Activated T-cell treated with anti-CD3 and anti-CD28 coated beads, Interleukin-2, amount 50 U/mL, for 72 hours (primary cell): ENCODE measurements at places on chromosomes 2 and 18. TPM values are rescaled to one million over a fixed set of nuclear protein-coding genes. Genes with fewer than 3 reads are reported as not detected.

DNA sequence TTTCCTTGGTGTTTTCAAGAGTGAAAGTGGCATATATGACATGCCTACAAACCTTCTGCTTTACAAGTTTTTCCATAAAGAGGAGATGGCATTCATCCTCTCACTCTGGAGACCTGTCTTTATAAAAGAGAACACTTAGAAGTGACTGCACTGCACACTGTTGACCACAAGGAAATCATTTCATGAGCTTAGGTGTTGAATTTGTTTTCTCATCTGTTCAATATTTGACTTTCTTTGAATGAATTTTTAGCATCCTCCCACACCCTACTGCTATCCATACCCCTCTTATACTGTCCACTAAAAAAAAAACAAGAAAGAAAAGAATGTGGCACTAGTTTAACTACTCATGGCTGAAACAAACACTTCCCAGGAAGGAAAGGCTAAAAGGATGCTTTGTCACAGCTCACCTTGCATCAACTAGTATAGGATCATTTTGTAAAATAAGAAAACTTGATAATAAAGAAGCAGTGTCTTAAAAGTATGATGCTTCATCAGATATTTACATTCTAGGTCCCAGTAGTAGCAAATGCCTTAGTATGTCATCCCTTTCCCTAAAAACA is 83.0 kb downstream of the ACVR1 start:
- no peak for DNase-seq

DNA sequence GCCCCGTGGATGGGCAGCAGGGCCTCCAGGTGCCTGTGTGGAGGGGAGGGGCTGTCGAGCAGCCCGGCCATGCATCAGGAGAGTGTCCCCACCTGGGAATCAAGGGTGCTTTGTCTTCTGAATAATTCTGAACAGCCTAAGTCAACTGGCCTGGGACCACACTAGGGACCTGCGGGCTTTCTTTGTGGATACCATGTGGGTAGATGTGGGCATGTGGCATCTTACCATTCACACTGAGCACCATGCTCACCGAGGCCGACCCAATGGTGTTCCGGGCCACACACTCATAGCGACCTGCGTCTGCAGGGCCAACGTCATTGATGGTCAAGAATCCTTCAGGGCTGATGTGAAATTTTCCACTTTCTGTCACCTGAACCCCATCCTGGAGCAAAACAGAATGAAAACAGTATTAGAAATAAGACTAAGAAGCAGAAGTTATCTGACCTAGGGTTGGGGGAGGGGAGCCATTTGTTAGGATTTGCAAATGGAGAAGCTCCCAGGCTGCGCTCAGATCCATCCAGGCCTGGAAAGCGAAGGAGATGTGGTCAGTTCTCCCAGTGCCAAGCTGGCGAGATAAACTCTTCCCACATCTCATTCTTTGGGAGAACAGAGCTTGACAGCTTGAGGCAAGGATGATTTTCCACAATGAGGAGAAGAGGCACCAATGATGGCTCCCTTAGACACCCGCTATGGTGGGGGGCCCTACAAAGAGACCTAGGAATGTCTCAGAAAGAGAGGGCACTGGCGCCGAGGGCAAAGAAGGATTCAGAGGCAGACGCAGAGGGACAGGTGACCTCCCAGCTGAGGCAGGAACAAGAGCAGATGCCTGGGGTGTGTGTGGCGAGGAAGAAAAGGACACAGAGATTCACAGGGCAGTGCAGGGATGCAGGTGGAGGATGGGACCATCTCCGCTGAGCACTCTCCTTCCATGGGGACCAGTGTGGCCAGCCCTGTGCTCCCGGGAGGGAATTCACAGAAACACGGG is 83.4 kb downstream of the PXDN start:
- no peak for DNase-seq

DNA sequence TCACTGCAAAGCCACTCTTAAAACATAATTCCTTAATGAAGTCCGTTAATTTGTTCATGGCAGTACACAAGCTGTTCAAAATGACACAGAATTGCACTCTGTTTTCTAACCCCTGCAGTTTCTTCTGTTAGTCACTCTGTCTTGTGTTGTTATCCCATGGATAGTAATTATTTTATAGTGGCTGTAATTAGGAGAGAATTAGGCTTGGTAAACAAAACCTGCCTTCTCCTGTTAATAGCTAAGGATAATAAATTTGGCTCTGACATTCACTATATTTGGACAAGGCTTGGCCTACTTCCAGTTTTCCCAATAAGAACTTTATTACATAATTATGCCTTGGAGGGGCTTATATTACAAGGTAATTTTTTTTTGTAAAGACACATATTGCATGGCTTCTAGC is 330.3 kb upstream of the FIGN start:
- DNase-seq: no peak

C18orf54 gene
- total RNA-seq: 10.8 TPM

DNA sequence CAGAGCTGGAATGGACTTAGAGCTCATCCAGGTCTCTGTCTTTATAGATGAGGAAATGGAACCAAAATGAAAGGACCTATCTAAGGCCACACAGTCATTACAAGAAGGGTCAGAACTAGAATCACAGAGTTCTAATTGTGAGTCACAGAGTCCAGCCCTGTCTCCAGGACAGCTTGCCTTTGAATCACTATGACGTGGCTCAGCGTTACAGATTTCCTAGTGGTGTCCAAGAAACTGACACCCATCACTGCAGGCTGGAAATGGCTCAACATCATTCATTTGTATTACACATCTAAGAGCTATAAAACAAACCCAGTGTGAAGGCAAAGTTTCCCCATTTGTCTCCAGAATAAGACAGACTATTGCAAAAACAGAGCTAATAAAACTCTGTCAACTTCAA is 164.3 kb upstream of the SIX2 start:
- no peak for DNase-seq

GRCh38 chr18:7754725-7755181 is 187.6 kb downstream of the PTPRM start:
- no peak for DNase-seq

ALK gene
- 0.25 TPM for total RNA-seq

- DNase-seq: no peak
These were observed 106.9 kb downstream of the MREG start for GRCh38 chr2:215906458-215906857.

- no peak for DNase-seq
These were observed 22.4 kb upstream of the SSB start for GRCh38 chr2:169776252-169776761.

DNA sequence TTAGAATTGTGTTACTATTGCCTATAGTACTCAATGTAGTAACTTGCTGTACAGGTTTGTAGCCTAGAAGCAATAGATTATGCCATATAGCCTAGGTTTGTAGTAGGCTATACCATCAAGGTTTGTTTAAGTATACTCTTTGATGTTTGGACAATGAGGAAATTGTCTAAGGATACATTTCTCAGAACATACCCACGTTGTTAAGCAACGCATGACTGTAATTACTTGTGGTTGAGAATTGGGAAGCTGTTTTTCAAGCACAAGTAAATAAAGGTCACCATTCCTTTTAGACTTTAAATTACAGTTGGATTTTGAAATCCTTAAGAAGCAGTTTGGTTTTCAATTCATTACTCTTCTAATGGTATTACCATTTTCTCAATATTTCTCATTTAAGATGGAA is 89.8 kb upstream of the KCNH7 start:
- no peak for DNase-seq
